NCI-H524 treated with DMSO at 0.1 percent for 48 hours (cell line): ENCODE measurements at places on chromosomes 6 and 20.

- DNase-seq, result no peak
Observed at GRCh38 chr6:91816335-91816734, 1229.5 kb upstream of the MAP3K7 start.

DNA sequence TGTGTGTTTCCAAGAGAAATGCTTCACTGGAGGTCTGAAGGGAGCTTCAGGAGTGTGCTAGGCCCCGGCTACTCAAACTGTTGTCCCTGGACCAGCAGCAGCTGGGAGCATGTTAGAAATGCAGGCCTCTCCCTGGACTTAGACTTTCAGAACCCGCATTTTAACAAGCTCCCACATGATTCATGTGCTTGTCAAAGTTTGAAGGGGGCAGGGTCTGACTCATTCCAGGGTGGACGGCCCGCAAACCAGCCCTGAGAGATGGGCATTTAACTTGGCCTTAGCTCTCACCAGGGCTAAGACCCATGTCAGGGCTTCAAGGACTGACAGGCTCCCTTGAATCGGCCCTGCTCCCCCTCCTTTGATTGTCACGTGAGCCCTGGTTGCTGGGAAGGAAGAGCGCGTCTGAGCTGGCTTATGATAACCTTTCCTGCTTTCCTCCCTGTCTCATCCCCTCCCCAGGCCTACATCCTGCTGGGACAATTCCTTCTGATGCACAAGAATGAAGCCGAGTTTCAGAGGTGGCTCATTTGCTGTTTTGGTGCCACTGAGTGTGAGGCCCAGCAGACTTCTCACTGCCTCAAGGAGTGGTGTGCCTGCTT is 35.5 kb downstream of the BANF2 start:
- DNase-seq, result no peak

- no peak for DNase-seq
Observed at GRCh38 chr20:35274172-35275092, 3.5 kb downstream of the MMP24OS start.

- DNase-seq, result no peak
Observed at GRCh38 chr6:73742433-73742832, 46.4 kb downstream of the CD109 start.

DNA sequence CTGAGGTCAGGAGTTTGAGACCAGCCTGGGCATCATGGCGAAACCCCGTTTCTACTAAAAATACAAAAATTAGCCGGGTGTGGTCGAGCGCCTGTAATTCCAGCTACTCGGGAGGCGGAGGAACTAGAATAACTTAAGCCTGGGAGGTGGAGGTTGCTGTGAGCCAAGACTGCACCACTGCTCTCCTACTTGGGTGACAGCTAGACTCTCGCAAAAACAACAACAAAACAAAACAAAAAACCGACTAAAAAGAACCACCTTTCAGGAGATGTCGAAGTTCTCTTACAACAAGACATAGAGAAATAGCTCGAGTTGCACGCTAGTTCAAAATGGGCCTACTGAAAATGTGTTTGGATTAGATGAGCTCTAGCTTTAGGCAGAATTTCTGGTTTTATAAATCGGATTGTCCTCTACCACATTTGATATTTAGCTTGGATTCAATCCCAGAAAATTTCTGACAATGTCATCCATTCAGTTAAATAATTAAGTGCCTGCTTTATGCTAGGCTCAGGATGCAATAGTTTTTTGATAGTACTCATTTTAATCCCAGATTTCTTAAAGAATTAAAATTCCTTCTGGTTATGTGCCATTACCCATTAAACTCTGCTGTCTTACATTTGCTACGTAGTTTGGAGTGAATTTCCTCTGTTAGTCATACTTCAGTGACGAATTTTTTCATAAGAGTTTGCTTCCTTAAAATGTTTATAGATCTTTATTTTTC is 137.5 kb upstream of the SHLD1 start:
- no peak for DNase-seq

DNA sequence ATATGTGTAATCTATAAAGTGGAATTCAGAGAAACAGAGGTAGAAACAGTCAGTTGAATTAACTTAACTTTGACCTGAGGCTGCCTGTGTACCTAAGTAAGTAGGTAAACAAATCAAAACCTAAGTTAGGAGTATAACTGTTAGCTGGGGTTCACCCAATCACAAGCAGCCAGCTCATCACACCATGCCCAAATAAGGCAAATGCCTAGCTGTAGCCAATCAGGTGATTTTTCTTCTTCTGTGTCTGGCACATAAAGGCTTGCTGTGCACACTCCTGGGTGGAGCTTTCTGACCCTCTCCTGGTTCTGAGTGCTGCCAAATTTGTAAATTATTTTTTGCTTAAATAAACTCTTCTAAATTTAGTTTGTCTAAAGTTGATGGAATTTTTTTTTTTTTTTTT is 54.7 kb upstream of the TRIM39 start:
- no peak for DNase-seq

- DNase-seq, result no peak
Observed at GRCh38 chr6:137105375-137105774, 60.6 kb upstream of the IL20RA start.

DNA sequence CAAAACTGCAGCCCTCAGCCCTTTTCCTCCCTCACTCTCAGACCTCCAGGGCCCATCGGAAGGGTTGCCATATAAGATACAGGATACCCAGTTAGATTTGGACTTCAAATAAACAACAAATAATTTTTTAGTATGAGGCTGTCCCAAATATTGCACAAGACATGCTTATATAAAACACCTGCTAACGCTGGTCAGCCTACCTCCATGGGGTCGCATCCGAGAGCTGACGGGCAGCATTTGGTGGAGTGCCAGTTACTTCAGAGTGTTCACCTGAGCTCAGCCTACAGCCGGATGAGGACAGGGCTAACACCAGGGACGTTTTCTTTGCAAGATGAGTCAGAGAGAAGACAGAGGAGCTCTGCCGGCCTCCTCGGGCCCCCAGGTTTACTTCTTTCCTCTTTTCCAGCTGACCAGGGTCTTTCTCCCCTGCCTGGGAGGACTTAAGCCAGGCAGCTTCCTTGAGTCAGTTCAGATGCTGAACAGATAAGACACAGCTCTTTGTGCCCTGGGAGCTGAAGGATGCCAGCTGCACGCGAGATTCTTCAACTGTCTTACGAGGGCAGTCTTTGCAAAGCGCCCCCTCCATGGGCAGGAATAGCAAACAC is 141.2 kb upstream of the KCNG1 start:
- DNase-seq, result no peak

DNA sequence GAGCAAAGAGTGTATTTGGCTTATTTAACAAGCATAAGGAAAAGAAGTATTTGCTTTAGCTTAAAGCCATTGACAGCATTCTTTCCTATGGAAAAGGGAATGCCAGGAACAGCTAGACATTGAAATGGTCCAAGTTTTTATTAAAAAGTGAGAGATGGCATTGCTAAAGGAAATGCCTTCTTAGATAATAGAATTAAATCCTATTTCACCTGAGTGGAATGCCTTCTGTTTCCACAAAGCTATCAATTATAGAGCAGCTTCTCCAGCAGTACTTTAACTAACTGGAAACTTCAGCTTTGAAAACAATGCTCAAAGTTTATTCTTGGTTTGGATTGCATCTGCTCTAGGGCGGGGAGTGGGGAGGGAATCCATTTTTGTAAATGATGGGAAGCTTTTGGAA is 85.1 kb upstream of the CNKSR3 start:
- no peak for DNase-seq

- DNase-seq, result no peak
Observed at GRCh38 chr6:133070410-133071043, 170.6 kb upstream of the EYA4 start.

- no peak for DNase-seq
Observed at GRCh38 chr20:59811681-59812171, 121.7 kb downstream of the SYCP2 start.
